ENCODE measurements at places on chromosomes 3 and 15.
A peak's percentile ranks its signal among the peaks of the same experiment; 100 is the strongest.

GRCh38 chr3:120432150-120432860, 18.5 kb downstream of the FSTL1 start:
- no peak for DNase-seq

DNA sequence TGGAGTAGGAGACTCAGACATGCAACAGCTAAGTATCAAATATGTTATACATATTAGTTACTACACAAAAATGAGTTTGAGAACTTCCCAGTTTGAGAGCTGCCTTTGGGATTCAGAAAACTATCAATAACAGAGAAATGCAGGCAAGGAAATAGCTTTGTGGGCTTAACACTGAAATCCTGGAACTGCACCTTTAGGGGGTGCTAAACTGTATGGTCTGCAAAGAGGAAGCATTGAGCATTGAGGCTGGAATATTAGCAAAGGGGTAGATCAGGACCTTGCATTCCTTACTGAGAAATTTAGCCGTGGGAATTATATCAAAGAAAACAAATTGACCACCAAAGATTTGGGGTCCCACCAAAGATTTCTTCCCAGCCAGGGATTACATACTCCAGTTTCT, 580.0 kb downstream of the ZNF385D start:
- DNase-seq, result no peak

DNA sequence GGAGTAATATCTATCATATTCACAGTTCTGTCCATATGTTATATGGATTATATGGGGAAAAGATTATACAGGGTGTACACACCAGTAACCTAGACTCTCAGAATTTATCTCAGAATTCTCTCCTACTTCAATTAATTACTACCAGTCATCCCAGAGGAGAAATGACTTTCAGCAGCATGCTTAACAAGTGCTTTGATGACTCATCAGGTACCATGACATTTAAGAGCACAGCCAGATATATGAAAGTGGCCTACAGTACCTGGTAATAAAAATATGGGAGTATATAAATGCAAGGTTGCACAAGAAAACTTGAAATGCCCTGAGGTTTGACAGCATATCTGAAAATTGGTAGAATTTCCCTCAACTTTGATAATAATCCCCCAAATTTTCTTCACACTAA, 1273.0 kb downstream of the OTOL1 start:
- no peak for DNase-seq

- no peak for DNase-seq
These were observed 134.1 kb upstream of the MNS1 start for GRCh38 chr15:56598991-56599390.

GRCh38 chr3:27342267-27342666, 26.9 kb downstream of the NEK10 start:
- no peak for DNase-seq

DNA sequence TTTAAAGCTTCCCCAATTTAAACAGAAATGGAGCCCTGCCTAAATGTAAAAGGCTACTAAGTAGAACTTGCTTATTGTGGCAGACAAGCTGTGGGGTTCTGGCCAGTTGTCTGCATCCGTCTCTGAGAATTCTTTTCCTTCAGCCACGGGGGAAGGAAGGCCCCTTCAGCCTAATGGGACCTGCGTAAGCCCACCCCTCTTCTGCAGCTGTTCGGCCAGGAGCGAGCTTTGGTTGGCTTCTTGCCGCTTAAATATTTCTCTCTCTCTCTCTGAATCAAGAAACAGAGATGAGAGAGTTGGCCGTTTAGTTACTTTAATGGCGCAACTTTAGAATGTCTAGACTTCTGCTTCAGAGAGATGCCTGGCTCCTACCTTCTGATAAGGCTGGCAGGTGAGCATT, 151.7 kb upstream of the PROK2 start:
- no peak for DNase-seq

DNA sequence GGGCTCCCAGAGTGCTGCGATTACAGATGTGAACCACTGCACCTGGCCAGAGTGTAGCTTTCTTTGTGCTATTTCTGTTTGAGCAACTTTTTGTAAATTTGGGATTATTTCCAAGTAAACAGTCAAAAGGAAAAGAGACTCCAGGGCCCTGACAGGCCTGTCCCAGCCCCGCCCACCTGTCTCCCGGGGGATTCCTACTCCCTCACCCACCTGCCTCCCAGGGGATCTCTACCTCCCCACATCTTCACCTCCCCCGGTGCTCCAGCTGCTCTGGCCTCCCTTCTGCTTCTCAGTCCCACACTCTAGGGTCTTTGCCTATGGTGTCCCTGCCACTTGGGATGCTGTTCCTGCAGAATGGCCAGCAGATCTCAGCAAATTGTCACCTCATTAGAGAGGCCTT, 7.0 kb downstream of the RHCG start:
- DNase-seq, result no peak

DNA sequence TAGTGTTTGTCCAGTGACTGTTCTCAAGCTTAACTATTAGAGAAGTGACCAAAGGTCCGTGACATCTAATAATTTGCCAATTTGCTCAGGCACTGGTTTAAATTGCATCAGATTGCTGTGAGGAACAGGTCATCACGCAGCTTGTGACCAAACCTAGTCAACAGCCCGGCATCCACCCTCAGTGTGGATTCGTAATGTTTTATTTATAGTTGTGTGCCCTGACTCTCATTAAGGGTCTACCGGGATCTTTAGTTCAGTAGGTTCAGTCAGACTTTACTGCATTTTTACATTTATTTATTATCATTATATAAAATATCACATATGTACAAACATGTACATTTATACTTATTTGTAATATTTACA, 46.4 kb upstream of the PGPEP1L start:
- no peak for DNase-seq

GRCh38 chr3:55458181-55458790, 28.8 kb downstream of the WNT5A start:
- DNase-seq, result no peak

DNA sequence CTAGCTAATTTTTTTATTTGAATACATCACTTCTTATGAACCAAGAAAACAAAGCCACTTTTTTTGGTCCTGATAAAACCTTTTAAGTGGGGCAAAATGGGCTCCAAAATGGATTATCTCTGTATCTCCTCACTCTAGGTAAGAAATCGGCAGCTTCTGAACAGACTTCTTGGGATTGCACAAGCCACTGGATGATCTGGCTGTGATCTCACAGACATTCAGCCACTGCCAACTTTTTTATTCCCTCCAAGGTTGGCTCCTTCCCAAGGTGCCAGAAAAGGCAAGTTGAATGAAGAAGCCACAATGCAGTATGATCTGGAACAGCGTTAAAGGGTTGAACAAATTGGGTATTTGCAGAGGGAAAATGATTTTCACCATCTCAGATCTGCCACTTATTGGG, 73.2 kb downstream of the PRICKLE2 start:
- DNase-seq, result no peak

DNA sequence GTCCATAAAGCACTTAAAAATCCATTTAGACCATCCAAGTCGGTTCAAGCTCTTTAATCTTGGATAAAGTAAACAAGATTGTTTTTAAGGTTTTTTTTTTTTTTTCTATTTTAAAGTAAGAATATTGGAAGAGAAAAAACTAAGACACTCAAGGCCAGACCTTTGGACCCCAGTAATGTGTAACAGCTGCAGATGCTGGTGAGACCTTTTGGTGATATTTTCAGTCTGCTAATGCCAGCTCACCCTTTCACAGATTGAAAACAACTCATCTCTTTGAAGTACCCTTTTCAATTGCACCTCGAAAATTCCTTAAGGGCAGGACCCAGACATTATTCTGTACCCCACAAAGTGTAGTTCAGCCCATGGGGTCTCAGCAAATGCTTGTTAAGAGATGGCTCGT, 260.7 kb upstream of the CTNNB1 start:
- DNase-seq, result no peak

DNA sequence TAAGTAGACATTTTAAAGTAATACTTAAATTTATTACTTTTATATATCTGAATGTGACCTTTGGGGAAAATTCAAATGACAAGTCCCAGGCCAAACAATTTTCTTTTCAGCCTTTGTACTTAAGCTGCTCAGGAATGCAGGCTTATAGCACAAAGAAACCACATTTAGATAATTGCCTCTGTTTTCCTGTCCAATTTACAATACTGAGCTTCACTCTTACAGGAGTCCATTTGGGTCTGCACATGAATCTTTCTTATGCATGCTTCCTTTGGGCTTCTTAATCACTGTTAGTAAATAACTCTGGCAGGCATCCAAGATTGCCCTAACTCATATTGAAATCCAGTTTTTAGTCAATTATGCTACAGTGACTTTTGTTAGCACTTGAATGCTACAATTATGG, 459.4 kb upstream of the TGFBR2 start:
- no peak for DNase-seq

GRCh38 chr3:109131276-109131675, 5.2 kb upstream of the C3orf85 start:
- no peak for DNase-seq

DNA sequence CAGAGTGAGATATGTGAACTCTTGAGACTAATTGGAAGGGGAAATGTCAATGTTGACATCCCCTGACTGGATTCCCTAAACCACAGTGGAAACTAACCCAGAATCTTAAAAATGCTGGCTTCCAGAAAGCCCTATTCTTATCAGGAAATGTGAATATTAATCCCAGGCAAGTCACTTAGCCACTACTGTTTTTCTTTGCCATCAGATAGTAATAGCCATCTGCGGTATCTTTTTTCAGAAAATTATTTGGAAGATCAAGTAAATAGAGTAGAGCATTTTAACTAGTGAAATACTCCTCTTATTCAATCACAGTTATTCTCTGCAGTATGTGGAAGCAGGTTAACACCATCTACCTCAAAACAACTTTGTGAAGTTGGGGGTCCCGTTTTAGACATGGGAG, 318.9 kb downstream of the RORA start:
- DNase-seq, result no peak

DNA sequence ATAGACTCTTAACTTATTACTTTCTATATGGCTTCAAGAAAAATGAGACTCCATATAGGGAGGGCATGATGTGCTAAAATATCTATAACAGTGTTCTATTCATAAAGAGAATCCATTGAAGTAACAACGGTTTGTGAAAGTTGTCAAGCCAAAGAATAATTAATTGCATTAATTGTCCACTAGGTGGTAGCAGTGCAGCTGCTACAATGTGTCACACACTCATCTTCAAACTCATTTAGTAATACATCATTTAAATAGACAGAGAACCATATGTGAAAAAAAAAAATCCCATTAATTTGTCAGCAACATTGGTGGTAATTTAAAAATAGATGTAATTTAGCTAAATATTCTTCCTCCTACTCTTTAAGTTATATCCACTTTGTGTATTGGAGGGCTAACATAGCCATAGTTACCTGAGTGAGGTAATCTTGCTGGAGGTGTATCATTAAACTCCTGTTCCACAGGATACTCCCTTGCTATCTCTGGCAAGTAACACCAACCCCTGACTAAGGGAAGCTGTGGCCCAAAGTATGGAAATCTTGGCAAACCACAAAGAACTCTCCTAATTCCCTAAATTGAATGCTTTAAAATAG, 3.7 kb upstream of the CPA3 start:
- no peak for DNase-seq

DNA sequence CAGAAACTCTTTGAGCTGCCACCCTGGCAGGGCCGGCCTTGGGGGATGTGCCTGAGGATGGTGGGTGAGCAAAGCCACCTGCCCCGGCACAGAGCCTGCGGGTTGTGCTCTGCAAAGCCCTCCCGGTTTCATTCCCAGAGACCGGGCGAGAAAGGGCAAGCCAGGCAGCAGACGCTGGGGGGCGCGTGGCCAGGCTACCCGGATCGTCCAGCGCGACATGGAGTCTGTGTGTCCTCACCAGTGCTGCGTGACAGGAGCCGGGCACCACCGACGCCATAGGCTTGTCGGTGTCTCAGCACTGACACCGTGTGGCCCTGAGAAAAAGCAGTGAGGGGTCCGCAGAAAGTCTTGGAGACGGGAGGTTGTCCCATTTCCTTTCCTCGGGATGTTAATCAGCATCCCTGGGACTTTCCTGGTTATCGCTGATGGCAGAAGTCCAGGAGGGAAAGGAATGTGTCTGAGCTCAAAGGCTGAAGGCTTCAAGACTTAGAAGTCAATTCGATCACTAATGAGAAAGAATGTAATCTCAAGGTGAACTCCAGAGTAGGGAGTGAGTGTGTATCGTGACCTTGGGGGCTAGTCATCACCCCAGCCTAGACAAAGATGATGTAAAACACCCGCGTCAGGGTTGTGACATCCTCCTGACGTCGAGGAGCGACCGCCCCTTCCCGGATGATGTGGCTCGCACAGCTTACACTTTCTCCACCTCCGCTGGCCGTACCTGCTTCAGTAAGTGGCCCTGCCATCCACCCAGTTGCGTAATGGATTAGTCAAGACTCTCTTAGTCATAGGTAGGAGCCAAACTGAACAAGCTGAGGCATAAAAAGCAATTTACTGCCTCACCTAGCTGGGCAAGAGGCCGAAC, 36.3 kb upstream of the PLA2G4E start:
- peak; percentile 43 for DNase-seq

- no peak for DNase-seq
These were observed 137.4 kb downstream of the SERPINI1 start for GRCh38 chr3:167872941-167873340.

- DNase-seq, result peak; percentile 91
These were observed at the start of gene TRIP4 for GRCh38 chr15:64387562-64388168. TSS of gene TRIP4 (plus strand) at chr15:64387836. CDS start at chr15:64387864, 28 bp downstream.

DNA sequence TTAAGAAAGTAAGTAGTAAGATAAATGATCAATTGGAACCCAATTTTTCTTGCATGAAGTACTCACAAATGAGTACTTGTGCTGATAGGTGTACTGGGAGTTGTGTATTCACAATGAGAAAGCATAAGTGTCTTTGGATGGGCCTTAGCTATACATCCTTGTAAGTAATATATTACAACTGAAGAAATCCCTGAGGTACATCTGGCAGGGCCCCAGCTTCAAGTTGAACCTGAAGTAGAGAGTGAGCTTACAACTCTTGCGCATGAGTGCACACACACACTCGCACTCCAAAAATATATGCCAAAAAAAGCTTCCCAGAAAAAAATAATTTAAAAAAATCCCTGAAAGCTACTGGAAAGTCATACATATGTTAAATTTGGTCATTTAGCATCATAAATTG, 222.5 kb downstream of the ROBO2 start:
- DNase-seq, result no peak

DNA sequence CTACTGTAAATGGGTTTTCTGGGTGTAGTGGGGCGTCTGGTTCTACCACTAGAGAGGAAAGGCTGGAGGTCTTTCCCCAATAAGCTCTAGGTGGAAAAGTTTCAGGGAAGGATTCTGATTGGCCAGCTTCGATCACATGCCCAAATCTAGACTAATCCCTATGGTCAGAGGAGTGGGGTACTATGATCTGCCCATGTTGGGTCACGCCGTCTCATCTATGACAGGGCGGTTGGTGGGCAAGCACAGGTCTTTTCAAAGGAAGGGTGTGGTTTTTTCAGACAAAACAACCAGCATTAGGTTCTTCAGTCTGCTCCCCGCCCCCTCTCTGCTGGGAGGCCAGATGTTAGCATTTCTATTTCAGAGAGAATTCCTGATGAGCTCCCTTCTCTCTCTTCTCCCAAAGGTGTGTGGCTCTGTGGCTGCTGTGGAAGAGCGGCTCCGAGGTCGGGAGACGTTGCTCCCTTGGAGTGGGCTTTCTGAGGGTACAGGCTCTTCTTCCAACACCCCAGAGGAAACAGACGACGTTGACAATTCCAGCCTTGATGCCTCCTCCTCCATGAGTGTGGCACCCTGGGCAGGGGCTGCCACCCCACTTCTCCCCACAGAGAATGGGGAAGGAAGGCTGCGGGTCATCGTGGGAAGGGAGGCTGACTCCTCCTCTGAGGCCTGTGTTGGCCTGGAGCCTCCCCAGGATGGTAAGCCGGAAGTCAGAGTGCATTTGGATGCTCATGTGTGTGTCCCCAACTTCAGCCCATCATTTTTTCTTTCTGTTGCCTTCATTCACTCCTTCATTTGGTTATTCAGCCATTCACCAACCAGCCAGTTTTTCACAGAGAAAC, 9.7 kb upstream of the TATDN2 start:
- DNase-seq, result no peak

Data from stimulated activated CD8-positive, alpha-beta memory T cell treated with anti-CD3 and anti-CD28 coated beads, Interleukin-7, amount 100 ng/mL, for 4 hours (primary cell).